ENCODE measurements at places on chromosomes 5 and 9.

- DNase-seq = no peak
These were observed 4.8 kb upstream of the KCNMB1 start for GRCh38 chr5:170393958-170394357.

GRCh38 chr5:169583424-169584220 lies at the start of gene SPDL1:
TSS of gene SPDL1 (plus strand) at chr5:169583773. CDS start at chr5:169588417, 4,644 bp downstream.
- DNase-seq = no peak

GRCh38 chr5:119583684-119584083 lies 45.7 kb upstream of the FAM170A start:
- no peak for DNase-seq

- no peak for DNase-seq
These were observed 176.5 kb upstream of the SLC24A2 start for GRCh38 chr9:19965336-19965735.

DNA sequence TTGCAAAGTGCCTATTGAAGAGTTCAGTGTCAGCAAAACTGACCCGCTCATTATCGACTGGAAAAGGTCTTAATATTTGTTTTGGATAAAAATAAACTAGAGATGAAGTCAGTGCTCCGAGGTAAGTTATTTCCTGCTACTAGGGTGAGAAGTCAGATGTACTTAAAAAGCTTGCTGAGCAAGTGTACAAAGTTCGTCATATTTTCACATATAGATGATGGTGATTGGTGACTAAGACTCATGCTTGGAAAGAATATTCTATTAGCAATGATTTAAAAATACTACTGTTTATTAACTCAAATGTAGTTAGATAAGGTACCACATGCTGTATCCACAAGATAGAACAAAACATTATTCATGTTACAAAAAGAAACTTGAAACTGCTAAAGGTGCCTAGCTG lies 643.7 kb downstream of the GABRG2 start:
- DNase-seq = no peak

GRCh38 chr9:13684656-13685055 lies 405.2 kb upstream of the MPDZ start:
- no peak for DNase-seq

DNA sequence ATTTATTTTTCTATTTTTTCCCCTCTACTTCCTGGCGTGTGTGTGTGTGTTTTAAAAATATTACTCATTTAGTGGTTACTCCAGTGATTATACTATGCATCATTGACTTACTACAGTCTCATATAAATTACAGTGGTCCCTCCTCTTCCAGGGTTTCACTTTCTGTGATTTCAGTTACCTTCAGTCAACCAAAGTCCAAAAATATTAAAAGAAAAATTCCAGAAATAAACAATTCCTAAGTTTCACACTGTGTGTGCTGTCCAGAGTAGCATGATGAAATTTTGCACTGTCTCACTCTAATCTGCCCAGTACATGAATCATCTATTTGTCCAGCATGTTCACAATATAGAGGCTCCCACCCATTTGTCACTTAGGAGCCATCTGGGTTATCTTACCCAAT lies 47.4 kb upstream of the CCDC112 start:
- no peak for DNase-seq

- DNase-seq = no peak
These were observed 28.9 kb downstream of the NLN start for GRCh38 chr5:65750938-65751337.

GRCh38 chr5:129991780-129992179 lies 87.5 kb downstream of the CHSY3 start:
- DNase-seq = no peak

GRCh38 chr5:128772356-128772755 lies 192.9 kb upstream of the SLC27A6 start:
- no peak for DNase-seq

GRCh38 chr5:141603923-141604717 lies 14.7 kb downstream of the DIAPH1 start:
- DNase-seq = no peak

DNA sequence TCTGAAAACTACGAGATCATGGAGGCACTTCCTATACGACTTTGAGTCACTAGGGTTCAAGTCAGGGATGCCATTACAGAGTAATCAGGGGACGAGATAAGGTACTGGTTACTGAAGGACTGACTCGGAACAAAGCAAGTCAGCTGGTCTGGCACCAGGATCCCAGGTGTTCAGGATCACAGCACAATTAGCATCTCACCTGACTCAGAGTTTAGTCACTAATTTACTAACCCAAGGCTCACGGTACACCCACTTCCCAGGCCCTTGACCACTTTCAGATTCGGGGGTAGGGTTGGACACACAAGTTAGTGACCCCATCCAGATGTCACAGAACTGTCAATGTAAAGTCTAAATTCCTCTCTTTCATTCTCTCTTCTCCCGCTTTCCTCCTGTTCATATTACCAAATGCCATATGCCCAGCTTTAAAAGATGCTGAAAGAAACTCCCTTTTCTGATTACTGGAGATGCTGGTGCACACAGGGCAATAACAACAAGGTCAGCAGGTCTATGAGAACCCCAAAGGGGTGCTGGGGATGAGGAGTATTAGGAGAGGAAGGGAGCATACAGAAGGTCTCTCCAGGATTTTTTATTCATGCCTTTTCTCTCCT lies 657.8 kb downstream of the TLE1 start:
- DNase-seq = no peak

DNA sequence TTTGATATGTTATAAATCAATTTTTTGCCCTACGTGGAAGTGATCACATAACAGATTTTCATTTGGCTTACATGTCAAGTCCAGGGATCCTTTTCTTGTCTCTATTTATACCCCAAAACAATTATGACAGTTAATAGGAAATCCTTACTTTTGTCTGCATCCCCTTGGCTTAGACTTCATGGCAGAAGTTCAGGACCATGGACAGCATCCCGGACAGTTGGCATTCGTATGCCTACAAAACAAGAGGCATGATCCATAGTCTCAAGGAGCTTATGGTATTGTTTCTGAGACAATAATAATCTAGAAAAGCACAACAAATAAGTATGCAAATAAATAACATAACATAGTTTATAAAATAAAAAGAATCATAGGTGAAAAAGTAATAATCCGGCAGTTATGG lies 214.3 kb upstream of the GRIA1 start:
- no peak for DNase-seq

DNA sequence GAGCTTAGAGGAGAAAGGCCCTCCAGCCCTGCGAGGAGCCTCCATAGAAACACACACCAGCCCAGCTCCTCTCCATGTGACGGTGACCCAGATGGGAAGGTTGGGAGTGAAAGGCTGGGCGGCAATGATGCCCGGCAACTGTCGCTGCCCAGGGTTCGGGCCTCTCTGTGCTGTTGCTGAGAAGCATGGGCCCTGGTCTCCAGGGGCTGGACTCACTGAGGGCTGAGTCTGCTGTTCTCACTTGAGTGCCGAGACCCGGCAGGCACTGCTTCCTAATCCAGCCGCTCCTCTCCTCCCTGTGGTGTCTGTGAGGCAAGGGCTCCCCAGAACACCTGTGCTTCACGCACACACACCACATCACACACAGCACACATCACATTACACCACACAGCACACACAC lies 493.6 kb downstream of the GADD45G start:
- no peak for DNase-seq

- DNase-seq = no peak
These were observed 61.4 kb upstream of the RANBP3L start for GRCh38 chr5:36363101-36363500.

DNA sequence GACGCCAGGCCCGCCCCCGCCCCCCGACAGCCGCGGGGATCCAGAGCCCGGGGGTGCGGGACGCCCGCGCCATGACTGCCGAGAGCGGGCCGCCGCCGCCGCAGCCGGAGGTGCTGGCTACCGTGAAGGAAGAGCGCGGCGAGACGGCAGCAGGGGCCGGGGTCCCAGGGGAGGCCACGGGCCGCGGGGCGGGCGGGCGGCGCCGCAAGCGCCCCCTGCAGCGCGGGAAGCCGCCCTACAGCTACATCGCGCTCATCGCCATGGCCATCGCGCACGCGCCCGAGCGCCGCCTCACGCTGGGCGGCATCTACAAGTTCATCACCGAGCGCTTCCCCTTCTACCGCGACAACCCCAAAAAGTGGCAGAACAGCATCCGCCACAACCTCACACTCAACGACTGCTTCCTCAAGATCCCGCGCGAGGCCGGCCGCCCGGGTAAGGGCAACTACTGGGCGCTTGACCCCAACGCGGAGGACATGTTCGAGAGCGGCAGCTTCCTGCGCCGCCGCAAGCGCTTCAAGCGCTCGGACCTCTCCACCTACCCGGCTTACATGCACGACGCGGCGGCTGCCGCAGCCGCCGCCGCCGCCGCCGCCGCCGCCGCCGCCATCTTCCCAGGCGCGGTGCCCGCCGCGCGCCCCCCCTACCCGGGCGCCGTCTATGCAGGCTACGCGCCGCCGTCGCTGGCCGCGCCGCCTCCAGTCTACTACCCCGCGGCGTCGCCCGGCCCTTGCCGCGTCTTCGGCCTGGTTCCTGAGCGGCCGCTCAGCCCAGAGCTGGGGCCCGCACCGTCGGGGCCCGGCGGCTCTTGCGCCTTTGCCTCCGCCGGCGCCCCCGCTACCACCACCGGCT lies 1.0 kb downstream of the FOXE1 start:
- DNase-seq = no peak

Data from cortex of kidney (tissue), 1 donor.